ENCODE measurements at places on chromosomes 12 and 14.

GRCh38 chr12:95788637-95789036 is 1.9 kb downstream of the NTN4 start:
- no peak for DNase-seq

- DNase-seq: no peak
These were observed 8.7 kb upstream of the NIN start for GRCh38 chr14:50839691-50840090.

DNA sequence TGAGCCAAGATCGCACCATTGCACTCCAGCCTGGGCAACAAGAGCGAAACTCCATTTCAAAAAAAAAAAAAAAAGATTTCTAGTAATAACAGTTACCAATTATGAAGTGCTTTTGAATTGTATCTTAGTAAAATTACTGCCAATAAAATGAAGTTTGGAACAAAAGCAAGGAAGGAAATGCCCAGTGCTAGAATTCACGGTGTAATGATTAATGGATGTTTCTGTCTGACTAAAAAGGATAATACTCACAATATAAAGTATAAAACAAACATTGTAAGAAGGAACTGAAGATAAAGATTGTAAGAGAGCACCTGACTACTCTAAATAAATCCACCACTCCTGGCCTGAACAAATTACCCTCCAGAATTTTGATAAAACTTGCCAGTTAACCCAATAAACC is 4.0 kb downstream of the TMEM116 start:
- no peak for DNase-seq

- DNase-seq: no peak
These were observed 22.4 kb downstream of the ATF7 start for GRCh38 chr12:53603804-53604203.

GRCh38 chr12:69484428-69484827 is 14.2 kb downstream of the FRS2 start:
- no peak for DNase-seq

DNA sequence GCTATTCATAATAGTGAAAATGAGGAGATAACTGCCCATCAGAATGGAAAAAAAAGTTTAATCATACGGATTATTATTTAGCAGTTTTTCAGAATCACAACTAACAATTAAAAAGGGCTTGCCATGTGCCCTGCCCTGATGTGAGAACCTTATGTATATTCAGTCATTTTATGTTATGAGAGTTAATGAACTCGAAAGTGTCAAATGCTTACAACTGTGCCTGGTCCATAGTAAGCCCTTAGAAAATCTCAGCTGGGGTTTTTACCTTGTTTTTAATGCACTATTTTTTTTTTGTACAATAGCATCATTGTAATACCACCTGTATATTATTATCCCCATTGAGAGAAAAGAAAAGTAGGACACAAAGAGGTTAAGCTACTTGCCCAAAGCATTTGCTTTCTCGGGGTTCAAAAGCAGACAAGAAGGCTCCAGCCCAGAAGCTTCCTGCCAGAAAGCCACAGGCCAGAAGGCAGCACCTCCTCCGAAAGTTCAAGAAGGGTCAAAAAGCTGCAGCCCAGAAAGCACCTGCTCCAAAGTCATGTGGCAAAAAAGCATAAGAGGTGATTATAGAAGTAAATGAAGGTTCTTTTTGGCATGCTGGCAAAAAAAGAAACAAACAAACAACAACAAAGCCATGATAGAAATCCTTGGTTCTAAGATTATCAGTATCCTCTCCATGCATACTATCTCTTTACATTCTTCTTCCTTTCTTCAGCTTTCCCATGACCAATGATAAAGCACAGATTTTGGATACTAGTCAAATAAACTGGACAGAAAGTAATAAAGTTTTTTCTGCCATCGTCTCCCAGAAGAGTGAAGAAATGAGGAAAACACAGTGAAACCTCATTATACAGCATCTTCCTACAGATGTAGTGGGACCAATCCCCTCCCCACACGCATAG is 59.1 kb upstream of the NAP1L1 start:
- DNase-seq: no peak

DNA sequence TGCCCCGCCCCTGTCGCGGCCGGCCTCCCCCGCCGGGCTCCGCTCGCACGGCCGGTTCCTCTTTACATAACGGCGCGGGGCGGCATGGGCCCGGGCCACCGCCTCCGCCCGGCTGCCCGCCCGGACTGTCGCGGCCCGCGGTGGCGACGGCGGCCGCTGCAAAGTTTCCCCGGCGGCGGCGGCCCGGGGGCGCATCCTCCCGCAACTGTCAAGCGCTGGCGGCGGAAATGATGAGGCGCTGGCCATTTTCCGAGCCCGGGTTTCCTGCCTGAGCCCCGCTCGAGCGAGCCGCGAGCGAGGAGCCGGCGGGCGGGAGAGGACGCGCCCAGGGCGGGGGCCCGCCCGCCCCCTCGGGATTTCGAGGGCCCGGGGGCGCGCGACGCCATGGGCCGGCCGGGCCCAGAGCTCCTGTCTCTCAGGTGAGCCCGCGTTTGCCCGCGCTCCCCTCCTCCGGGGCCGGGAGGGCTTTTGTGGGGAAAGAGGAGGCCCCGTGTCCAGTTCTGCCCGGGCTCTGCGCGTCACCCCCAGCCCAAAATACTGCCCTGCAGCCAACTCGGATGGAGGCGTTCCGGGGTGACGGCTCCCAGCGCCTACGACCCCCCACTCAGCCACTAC is at the start of gene SH2B3:
TSS of gene SH2B3 (plus strand) at position 65 of the 615 bp plus-strand sequence. CDS start 12,223 bp downstream, outside the sequence.
- DNase-seq: no peak

GRCh38 chr12:103333676-103334075 is 162.1 kb downstream of the C12orf42 start:
- DNase-seq: no peak

DNA sequence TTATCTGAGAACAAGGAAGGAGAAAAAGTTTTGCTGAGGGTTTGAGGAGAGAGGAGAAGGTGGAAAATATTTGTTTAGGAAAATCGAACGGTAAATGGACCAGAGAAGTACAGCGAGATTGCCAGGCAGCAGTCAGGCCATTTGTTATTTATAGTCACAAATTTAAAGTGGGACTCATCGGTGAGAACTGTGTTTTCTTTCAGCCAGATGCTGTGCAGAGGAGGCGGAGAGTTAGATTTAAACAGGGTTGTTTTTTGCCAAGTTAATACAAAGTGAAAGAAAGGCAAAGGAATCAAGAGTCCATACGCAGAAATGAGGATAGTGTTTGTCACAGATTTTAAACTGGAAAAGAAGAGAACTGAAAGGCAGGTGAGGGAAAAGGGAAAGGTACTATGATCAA is 200.6 kb upstream of the CNOT2 start:
- no peak for DNase-seq

- no peak for DNase-seq
These were observed 254.6 kb downstream of the FBXL14 start for GRCh38 chr12:1339618-1340319.

DNA sequence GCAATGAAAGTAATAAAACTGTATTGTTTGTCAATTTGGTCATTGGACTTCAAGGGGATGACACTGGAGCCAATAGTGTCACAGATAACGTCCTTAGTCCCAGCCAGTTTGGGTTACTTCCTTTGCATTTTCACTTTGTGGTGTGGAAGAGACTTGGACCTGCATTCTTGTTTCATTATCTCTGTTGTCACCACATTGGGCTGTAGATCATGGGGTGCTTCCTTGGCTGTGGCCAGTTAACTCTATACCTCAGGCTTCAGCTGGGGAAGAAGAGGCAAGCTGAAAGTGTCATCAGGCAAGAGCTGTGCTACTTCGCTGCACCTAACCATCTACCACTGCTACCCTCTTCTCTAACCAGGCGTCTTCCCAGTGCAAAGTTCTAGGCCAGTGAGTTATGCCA is 15.1 kb upstream of the CISTR start:
- no peak for DNase-seq

DNA sequence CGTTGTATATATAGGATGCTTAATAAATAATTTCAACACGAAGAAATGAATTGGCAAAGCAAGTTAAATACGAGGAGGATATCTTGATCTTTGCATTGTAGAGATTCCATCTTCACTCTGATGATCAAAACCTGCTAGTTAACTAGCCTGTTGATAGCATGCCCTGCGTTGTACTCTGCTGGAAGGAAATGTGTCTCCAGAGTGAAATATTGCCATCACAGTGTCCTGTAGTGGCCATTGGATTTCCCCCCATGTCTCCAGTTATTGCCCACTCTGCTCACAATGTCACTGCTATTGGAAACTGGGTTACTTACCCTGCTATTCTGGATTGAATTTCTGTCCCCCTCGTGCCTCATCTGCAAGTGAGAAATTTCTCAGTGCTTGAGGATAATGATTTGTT is 109.6 kb downstream of the PLEKHA5 start:
- no peak for DNase-seq

- no peak for DNase-seq
These were observed 28.3 kb downstream of the NRDE2 start for GRCh38 chr14:90303473-90303872.

- no peak for DNase-seq
These were observed 751.7 kb downstream of the NRXN3 start for GRCh38 chr14:78921856-78922255.

GRCh38 chr14:101469382-101470247 is 91.7 kb upstream of the DIO3 start:
- no peak for DNase-seq

- no peak for DNase-seq
These were observed at the start of gene TSPAN8 for GRCh38 chr12:71157601-71158233. Gene TSPAN8 (minus strand): TSS chr12:71157999. CDS start chr12:71157678, 321 bp downstream.

DNA sequence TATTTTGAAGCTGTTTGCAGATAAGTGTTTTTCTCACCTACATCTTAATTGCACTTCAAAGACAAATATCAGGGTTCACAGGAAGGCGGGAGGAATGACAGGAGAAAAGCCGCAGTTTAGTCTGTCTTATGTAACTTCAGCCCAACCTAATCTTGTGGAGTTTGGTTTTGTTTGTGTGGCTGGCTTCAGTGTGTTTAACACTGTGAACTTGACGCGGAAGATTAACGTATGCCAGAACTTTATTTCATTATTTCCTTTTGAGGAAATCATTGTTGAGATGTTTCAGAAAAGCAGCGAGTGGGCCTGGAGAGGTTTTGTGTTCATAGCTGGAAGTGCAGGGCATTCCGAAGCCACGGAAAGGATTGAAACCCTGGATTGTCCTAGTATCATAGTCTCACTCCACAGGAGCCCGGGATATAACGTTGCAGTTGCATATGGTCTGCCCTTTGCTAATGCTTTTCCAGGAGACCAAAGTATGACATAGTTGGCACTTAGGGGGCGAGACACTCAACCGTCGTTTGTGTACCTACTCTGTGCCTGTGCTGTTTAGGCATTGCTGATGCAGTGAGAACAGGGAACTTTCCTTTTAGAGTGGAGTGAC is 2.0 kb downstream of the PELI2 start:
- DNase-seq: no peak

GRCh38 chr14:81172881-81173280 is 47.9 kb downstream of the GTF2A1 start:
- no peak for DNase-seq

GRCh38 chr12:109873653-109874052 is 6.7 kb downstream of the GLTP start:
- no peak for DNase-seq

Data from glutamatergic neuron (in vitro differentiated cells).